ENCODE measurements at places on chromosomes 3 and 15. TPM values are rescaled to one million over a fixed set of nuclear protein-coding genes. Genes with fewer than 3 reads are reported as not detected.

Gene GOLGA8J
- polyA plus RNA-seq = 1.2 TPM

Gene KLHDC8B
- polyA plus RNA-seq = 35.0 TPM

Gene VEPH1
- polyA plus RNA-seq = 53.9 TPM

Gene GP9
- polyA plus RNA-seq = 0.33 TPM

GRCh38 chr3:122516846-122517360 lies 2.2 kb upstream of the KPNA1 start:
- no peak for DNase-seq

DNA sequence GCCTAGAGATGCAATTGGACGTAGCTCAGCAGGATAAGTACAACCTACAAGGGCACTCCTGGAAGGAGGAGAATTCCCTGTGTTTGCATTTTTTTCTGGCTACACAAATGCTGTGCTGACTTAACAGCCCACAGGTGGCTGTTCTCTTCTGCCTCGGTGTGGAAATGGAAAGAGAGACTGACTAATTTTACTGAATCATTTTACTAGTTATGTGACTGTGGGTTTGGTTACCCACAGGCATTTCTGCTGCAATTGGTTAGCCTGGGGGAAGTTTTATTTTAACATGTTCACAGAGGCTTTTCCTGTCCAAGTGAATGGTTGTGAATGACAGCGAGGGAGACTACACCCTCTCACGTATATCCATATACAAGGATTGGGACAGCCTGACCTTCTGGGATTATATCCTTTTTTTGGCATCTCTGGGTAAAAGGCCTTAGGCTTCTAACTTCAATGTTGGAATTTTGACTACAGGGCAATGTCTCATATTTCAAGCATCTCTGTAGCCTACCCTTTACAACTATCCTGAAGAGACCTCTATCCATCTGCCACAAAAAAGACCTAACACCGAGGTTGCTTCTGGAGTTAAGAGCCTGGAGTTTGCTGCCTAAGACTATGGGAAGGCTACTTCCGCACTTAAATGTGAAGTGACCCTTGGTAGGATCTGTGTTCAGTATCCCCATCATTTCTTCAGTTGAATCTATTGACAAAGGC lies 67.2 kb upstream of the TP63 start:
- no peak for DNase-seq

Measured in left renal pelvis (tissue), 4 donors.